ENCODE measurements at places on chromosomes 16 and 17. TPM values are rescaled to one million over a fixed set of nuclear protein-coding genes. Genes with fewer than 3 reads are reported as not detected.

The ZMYND15 gene
- polyA plus RNA-seq, result 0.08 TPM

The DOC2B gene
- polyA plus RNA-seq, result 0.81 TPM

The CNGB1 gene
- polyA plus RNA-seq, result 0.05 TPM

The KRTAP2-2 gene
- not detected for polyA plus RNA-seq

The MYO15A gene
- 0.43 TPM for polyA plus RNA-seq

The UBE2Z gene
- 168 TPM for polyA plus RNA-seq

The OTOP2 gene
- not detected for polyA plus RNA-seq

The SCRN2 gene
- 135 TPM for polyA plus RNA-seq

The PABPN1L gene
- polyA plus RNA-seq, result not detected

The MFSD6L gene
- polyA plus RNA-seq, result not detected

The NLRC5 gene
- polyA plus RNA-seq, result 6.5 TPM

The IRX5 gene
- polyA plus RNA-seq, result 1.4 TPM

The SMG6 gene
- polyA plus RNA-seq, result 15.7 TPM

The DHRS7C gene
- polyA plus RNA-seq, result not detected

The CES3 gene
- polyA plus RNA-seq, result 1.4 TPM

The TP53 gene
- 47.3 TPM for polyA plus RNA-seq

The PRKCB gene
- polyA plus RNA-seq, result 0.23 TPM

The HES7 gene
- 0.71 TPM for polyA plus RNA-seq

The C17orf67 gene
- polyA plus RNA-seq, result 1.6 TPM

The TBC1D3E gene
- not detected for polyA plus RNA-seq

The PIRT gene
- not detected for polyA plus RNA-seq

The PPM1D gene
- polyA plus RNA-seq, result 8.4 TPM

The CES5A gene
- polyA plus RNA-seq, result not detected

The TRPV3 gene
- 0.28 TPM for polyA plus RNA-seq

The ATP1B2 gene
- polyA plus RNA-seq, result 0.05 TPM

The SALL1 gene
- not detected for polyA plus RNA-seq

The SLFN14 gene
- polyA plus RNA-seq, result not detected

The SLC6A2 gene
- 12.7 TPM for polyA plus RNA-seq

The NPIPB9 gene
- polyA plus RNA-seq, result 0.84 TPM

The LAT gene
- polyA plus RNA-seq, result 8.6 TPM

The MYH1 gene
- polyA plus RNA-seq, result 0.06 TPM

The KRT39 gene
- polyA plus RNA-seq, result not detected

The CDK3 gene
- polyA plus RNA-seq, result 14.6 TPM

The GPR179 gene
- polyA plus RNA-seq, result 0.02 TPM

The ZKSCAN2 gene
- polyA plus RNA-seq, result 1.6 TPM

The KCNJ2 gene
- 0.21 TPM for polyA plus RNA-seq

The NKD1 gene
- 0.13 TPM for polyA plus RNA-seq

The ARHGAP44 gene
- 0.11 TPM for polyA plus RNA-seq

The TNRC6C gene
- 1.6 TPM for polyA plus RNA-seq

The IST1 gene
- polyA plus RNA-seq, result 133 TPM

The NOD2 gene
- polyA plus RNA-seq, result not detected

The TAC4 gene
- polyA plus RNA-seq, result not detected

The SYNGR3 gene
- 10.7 TPM for polyA plus RNA-seq

The CDRT15 gene
- polyA plus RNA-seq, result not detected

The TEX14 gene
- 0.02 TPM for polyA plus RNA-seq

The EPN3 gene
- 0.06 TPM for polyA plus RNA-seq

The KRTAP4-6 gene
- not detected for polyA plus RNA-seq

The STX1B gene
- 21.2 TPM for polyA plus RNA-seq

The KRTAP1-1 gene
- not detected for polyA plus RNA-seq

The CYTH1 gene
- polyA plus RNA-seq, result 24.8 TPM

The SLC38A10 gene
- polyA plus RNA-seq, result 82.2 TPM
